ENCODE measurements at places on chromosomes 13 and 19. TPM values are rescaled to one million over a fixed set of nuclear protein-coding genes. Genes with fewer than 3 reads are reported as not detected.

GRCh38 chr19:50171752-50172151, 8.7 kb upstream of the IZUMO2 start:
- no peaks in the 10 kb centered on the region for H3K36me3 ChIP-seq
- DNase-seq: no peak
- no peaks in the 10 kb centered on the region for H3K4me1 ChIP-seq
- no peak overlapping the region for H3K27ac ChIP-seq

DNA sequence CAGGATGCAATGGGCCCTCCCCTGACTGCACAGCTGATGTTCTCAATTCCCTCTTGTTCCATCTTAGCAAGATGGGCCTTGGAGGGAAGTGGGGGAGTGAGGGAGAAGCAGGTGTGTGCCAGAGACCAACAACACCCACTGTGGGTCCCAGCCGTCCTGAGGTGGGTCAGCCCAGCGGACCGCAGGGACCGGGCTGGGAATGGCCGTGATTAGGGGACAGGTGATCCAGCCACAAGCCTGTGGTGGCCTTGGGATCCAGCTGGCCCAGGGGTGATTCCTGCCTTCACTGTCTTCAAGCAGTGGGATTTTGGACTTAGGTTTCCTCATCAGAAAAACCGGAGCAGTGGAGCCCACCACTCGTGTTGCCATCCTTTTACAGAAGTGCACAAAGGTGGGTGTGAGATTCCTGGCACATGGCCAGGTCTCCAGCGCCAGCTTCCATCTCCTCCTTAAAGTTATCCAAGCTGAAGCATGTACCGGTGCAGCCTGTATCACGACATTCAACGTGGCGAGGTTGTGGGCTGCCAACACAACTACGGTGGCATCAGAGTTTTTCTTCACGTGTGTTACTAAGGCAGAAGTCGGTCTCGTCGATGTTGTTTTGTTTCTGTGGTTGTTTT, 9.0 kb upstream of the ATP11A start:
- no peaks in the 10 kb centered on the region for H3K27me3 ChIP-seq
- H3K4me3 ChIP-seq: no peak overlapping the region
- no peak for DNase-seq
- H3K27ac ChIP-seq: no peak overlapping the region
- H3K4me1 ChIP-seq: no peaks in the 10 kb centered on the region

FCER2 gene
- total RNA-seq: 0.39 TPM

DNA sequence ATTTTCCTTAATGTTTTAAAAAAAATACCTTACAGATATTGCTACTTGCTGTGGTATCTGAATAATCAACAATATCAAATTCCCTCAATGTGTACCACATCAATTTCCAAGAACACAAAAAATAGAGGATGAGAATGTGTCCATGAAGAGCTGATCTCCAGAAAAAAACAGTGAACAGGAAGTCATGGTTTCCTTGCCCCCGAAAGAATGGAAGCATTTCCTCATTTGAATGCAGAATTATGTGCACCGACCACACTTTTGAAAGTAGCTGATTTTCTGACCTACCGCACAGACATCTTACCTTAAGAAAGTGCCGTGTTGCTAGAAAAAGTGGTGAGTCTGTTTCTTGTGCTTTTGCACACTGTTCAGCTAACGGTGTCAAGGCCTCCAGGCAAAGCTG, 13.4 kb upstream of the EEF1AKMT1 start:
- peak; percentile 34 for DNase-seq

DNA sequence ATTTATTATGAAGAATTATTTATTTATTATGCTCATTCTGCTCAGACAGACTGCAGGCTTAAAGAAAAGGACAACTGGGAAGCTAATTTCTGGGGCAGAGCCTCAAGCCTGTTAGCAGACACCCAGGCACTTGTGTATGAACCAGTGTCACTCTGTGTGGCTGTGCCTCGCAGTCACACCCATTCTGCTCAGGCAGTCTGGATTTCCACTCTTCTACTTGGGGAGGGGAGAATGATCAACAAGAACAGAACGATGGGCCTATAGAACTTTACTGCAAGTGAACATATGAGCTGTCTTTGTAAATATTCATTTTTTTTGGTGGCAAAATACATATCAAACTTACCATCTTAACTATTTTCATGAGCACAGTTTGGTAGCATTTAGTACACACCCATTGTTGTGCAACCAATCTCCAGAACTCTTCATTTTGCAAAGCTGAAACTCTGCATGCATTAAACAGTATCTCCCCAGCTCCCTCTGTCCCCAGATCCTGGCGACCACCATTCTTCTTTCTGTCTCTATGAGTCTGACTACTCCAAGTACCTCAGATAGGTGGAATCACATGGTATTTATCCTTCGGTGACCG, 181.7 kb downstream of the NUFIP1 start:
- no peak overlapping the region for H3K27ac ChIP-seq
- no peaks in the 10 kb centered on the region for H3K27me3 ChIP-seq
- H3K4me1 ChIP-seq: peaks cover 21% of the 10 kb centered on the region
- H3K36me3 ChIP-seq: no peaks in the 10 kb centered on the region
- DNase-seq: no peak

PALM gene
- total RNA-seq: 27.2 TPM

DNA sequence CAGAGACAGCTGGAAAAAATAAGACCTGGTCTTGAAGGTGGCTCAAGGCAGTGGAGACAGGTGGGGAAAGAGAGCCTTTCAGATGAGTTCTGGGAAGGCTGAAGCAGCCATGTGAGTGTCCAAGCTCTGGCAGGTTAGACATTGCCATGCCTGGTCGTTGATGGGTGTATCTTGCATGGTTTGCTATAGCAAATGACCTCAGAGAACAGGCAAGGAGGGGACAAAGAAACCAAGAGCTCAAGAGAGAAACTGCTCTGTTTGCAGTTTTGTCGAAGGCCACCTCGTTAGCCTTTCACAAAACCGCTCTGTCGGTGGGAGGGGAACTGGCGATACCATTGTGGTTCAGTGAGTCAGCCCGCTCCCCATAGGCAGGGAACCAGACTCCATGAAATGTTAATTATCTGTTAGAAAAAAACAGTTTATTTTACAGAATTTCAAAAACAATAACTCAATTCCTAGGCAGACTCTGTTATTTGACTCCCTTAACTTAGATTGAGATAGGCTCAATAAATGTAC, 82.8 kb upstream of the ARGLU1 start:
- H3K4me1 ChIP-seq: no peaks in the 10 kb centered on the region
- H3K27me3 ChIP-seq: no peaks in the 10 kb centered on the region
- H3K27ac ChIP-seq: no peak overlapping the region
